ENCODE measurements at places on chromosomes 12 and 14.

GRCh38 chr12:32043928-32044549 is 62.6 kb upstream of the BICD1 start:
- DNase-seq: no peak

DNA sequence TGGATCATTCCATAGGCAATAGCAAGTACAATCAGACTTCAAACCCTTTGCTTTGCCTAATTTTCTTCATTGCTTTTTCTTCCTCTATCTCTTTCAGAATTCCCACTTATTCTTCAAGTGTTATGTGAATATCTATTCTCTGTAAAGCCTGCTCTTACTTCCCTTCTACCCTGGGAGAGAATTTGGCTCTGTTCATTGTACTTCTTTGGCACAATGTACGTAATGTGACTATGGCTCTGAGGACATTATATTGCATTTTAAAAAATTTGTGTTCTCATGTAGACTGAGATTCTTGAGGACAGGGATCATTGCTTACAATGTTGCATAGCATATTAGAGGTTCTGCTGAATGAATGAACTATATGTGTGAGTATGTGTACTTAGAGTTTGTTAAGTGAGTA is 16.9 kb upstream of the PRICKLE1 start:
- DNase-seq: no peak

DNA sequence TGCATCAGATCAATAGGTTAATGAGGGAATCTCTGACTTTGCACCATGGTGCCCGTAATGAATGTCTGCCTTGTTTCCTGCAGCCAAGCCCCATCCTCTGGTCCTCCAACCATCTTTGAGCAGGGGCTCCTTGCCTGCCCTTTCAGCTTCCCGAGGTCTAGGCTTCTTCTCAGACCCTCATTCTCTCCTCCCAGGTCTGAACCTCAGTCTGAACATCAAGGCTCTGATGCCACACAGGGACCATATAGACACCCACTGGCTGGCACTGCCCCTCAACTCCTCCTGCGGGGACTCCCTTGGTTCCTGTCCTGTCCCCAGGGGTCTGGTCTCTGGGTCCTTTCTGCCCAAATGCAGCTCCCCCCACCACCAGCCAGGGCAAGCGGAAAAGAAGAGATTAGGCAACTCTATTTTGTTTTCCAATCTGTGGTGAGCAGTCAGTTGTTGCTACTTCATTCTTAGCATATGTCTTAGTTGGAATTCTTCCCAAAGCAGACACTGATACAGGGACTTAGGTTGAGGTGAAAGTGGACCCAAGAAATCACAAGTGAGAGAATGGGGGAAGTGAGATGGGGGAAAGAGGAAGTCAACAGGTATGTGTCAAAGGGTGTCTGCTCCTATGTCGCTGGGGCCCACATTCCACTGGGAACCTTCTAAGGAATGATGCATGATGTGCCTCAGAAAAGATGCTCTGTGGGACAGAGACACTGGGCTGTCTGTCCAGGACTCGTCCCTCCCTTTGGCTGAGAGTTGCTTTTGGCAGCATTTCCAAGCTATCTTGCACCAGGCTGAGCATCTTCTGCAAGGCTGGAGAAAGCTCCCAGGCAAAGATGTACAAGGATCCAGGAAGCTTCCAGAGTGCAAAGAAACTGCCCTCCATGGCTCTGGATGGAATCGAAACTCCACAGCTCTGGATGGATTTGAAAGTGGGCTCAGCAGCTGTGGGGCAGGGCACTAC is 1096.5 kb upstream of the TMEM132C start:
- DNase-seq: no peak

GRCh38 chr12:119156401-119157044 is 22.2 kb upstream of the HSPB8 start:
- no peak for DNase-seq

- peak; percentile 92 for DNase-seq
Observed at GRCh38 chr12:6943389-6943721, 261 bp upstream of the RNU7-1 start.

- no peak for DNase-seq
Observed at GRCh38 chr12:13073173-13073572, 29.0 kb downstream of the FAM234B start.

DNA sequence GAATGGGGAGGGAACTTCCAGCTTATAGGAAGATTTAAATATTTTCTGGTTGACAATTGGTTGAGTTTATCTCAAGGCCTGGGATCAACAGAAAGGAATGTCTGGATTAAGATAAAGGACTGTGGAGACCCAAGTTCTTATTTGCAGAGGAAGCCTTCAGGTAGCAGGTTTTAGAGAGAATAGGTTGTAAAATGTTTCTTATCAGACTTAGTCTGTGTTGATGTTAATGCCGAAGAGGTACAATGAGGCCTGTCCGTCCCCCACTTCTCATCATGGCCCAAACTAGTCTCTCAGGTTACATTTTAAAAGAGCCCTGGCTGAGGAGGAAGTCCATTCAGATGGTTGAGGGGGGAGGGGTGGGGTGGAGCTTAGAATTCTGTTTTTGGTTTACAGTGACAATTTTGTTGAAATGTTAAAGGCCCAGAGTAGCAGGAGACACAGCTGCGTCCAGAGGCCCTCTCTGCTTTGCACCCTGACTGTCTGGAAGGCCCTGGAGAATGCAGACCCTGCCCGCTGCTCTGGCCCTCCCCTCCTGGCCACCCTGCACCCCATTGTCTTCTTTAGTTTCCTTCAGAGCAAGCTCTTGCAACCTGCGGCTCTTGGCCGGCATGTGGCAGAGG is 672.5 kb upstream of the TMEM132C start:
- no peak for DNase-seq

DNA sequence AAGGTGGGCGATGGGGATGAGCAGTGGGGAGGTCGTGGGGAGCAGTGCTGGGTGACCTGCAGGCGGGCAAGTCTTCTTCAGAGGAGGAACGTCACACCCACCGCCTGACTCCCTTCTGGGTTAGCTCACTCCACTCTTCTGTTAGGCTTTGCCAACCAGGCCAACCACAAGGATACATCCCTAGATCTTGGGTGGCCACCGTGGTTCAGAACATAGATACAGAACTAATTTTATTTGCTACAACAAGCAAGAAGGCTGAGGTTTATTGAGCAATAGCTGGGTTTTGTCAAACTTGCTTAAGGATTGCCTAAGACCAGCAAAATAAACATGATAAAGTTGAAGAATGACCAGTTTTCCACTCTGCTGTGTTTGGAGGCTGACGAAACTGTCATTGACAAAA is 109.4 kb downstream of the DACT1 start:
- no peak for DNase-seq

- DNase-seq: no peak
Observed at GRCh38 chr14:60363275-60363674, 114.3 kb downstream of the PPM1A start.

GRCh38 chr14:34065236-34065635 is 114.4 kb upstream of the EGLN3 start:
- DNase-seq: no peak

DNA sequence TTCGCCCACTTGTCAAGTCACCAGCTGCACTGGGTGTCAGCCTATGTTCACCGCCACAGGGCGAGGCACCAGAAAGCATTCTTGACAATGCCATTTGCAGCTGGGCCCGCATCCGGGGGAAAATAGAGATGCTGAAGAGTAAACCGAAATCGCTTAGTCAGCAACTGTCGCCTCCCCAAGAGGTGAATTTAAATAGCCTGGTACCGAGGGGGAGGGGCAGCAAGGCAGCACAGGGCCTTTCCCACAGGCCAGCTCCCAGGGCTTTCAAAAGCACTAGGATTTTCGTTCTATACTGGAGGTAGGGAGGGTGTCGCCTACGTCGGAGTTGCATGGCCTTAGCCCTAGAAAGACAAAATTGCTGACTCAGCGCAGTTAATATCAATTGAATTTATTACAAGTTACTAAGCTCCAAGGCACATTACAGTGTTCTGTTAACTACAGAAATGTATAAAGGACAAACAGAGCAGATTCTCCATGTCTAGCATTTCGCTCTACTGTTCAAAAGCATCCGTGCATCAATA is 4.3 kb downstream of the IRF2BPL start:
- DNase-seq: peak; percentile 43

- no peak for DNase-seq
Observed at GRCh38 chr14:69876848-69877306, 2.3 kb upstream of the SMOC1 start.

DNA sequence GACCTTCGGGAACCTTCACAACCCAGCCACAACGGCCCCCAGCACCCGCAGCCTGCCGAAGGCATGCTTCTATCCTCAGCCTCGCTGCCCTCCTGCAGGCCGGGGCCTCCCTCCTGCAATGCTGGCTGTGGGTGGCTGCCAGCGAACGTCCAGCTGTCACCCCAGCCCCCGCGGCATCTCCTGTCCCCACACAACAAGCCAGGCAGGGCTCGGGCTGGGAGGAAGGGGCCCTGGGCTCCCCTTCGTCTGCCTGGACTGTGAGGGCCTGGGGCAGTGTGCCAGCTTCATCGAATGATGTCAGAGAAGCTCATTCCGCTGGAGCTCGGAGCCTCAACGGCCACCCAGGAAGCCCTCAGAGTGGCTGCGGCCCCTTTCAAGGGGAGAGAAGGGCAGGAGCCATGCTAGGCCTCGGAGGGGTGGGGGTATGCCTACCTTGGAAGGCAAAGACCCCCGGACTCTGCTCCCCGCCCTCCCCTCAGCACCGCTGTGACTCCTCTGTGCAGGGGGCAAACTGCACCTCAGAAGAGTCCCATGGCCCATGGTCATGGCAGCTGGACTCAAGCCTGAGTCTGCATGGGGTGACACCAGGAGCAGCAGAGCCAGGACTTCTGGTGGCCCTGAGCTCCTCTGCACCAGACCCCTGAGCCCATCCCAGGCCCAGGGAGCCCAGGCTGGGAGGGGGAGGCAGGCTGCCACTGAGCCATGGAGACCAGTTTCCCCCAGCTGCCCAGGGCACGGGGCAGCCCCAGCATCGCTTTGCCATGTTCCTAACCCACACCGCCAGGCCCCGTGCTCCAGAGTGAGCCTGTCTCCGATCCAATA is 24.7 kb upstream of the C14orf180 start:
- DNase-seq: no peak

- no peak for DNase-seq
Observed at GRCh38 chr12:106308611-106309010, 6.1 kb downstream of the TCP11L2 start.

DNA sequence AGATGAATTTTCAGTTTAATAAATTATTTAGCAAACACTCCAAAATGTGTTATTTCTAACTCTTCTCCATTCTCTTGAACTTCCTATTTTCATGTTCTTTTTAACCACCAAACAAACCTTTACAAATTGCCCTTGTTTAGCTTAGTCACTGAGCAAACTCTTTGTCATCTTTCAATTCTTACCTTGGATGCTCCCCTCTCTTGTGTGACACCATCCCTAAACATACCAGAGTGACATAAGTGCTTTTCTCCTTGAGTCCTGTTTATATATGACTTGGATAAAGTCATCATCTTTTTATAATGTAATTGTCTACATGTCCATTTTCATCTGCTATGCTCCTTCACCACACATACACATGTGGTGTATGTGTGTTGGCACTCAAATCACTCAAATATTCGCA is 3.4 kb upstream of the TMEM19 start:
- no peak for DNase-seq

DNA sequence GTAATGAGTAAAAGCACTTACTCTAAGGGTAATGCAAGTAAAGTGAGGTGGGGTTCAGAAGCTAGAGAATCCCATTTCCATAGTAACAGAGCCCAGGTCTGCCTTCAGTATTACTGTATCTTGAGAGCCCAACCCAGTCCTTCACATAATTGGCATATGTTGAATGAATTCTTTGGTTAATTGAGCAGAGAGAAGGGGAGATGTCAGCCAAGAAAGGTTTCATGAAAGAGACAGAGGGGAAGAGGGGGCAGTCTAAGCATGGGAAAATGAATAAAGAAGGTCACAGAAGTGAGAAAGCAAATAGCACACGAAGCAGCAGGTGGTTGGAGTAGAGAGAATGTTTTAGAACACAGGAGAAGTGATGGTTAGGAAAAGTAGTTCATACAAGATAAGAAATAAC is 371.1 kb downstream of the SEC23A start:
- no peak for DNase-seq

GRCh38 chr14:54200726-54201125 is 196.1 kb upstream of the CDKN3 start:
- no peak for DNase-seq

GRCh38 chr14:76250302-76250701 is 98.6 kb downstream of the GPATCH2L start:
- DNase-seq: no peak

DNA sequence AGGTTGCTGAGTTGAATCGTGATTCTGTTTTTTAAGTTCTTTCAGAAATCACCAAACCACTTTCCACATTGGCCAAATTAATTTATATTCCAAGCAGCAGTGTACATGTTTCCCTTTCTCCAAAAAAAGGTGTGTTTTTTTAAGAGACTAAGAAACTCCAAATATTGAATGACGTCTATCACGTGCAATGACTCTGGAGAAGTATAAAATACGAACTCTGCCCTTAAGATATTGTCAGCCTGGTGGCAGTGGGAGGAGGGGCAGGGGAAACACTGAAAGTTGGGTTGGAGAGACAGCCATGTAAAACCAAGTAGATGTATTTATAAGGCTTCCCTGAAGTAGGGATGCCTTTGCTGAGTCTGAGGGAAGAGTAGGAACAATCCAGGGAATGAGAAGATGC is 50.1 kb upstream of the DHRS4 start:
- DNase-seq: no peak

DNA sequence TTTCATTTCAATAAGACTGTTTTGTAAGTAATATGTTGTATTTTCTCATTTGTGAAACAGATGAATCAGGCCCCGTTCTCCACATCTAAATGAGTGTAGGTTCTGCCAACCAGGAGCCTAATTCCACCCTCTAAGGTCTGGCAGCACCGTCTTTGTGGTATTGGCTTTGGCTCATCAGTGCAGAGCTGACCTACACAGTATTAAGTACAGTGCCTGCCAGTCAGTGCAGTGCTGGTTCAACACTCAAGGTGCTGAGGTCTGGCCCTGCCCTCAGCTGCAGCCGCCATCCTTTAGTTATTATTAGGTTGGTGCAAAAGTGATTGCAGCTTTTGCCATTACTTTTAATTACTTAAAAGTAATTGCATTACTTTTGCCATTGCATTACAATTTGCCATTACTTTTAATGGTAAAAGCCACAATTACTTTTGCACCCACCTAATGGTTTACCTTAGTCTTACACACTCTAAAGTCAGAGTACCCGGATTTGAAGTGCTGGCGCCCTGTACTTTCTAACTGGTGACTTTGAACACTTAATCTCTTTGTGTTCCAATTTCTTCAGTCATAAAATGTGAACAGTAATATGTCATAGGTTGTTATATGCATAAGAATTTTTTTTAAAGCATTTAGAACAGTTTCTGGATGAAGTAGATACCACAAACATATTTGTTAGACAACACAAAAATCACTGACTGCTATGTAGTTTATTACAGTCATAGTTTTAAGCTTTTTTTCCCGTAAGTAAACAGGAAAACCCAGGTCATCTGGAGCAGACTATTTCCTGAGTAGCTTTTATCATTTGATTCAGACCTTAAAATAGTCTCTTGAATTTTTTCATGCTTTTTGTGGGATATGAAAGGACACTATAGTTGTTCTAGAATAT is 99.5 kb downstream of the SYNE2 start:
- no peak for DNase-seq

DNA sequence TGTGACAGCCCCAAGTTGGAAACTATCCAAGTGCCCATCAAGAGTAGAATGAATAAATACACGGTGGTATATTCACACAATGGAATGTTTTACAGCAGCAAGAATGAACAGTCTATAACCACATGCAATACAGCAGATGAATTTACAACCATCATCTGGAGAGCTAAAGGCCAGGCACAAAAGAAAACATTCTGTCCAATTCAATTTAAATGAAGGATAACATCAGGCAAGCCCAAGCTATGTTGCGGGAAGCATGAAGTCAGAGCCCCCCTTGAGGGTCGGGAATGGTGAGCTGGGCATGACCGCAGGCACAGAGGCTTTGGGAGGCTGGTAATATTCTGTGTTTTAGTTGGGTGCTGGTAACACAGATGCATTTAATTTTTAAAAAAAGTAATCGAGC is 76.0 kb downstream of the SYNE3 start:
- DNase-seq: no peak

- DNase-seq: no peak
Observed at GRCh38 chr12:94952325-94952724, 51.2 kb downstream of the NDUFA12 start.

All from SW 1271 (cell line).